Osteoblast (primary cell): ENCODE measurements at places on chromosomes 7 and 10. TPM values are rescaled to one million over a fixed set of nuclear protein-coding genes. Genes with fewer than 3 reads are reported as not detected.

Gene ADIRF
- 11.9 and 18.3 TPM in 2 replicates for total RNA-seq

Gene MRC1
- under 0.01 and 0.36 TPM in 2 replicates for total RNA-seq

Gene UNCX
- total RNA-seq = not detected in 2 replicates

Gene SFRP5
- not detected in 2 replicates for total RNA-seq

Gene NKX1-2
- not detected in 2 replicates for total RNA-seq

Gene TMEM184A
- under 0.01 TPM in 2 replicates for total RNA-seq

Gene ARHGAP12
- 68.4 and 76.0 TPM in 2 replicates for total RNA-seq

Gene MPLKIP
- 8.0 and 9.1 TPM in 2 replicates for total RNA-seq

Gene CDH23
- under 0.01 and 0.36 TPM in 2 replicates for total RNA-seq

Gene EVX1
- total RNA-seq = not detected in 2 replicates

Gene ANKRD2
- 0.29 and 0.72 TPM in 2 replicates for total RNA-seq

Gene GRB10
- 62.6 and 69.5 TPM in 2 replicates for total RNA-seq

Gene CC2D2B
- 0.36 and 0.88 TPM in 2 replicates for total RNA-seq

Gene CCDC186
- total RNA-seq = 17.0 and 18.0 TPM in 2 replicates

Gene PLXDC2
- 63.3 and 86.9 TPM in 2 replicates for total RNA-seq

Gene SHTN1
- 2.2 and 2.4 TPM in 2 replicates for total RNA-seq

Gene GIMAP6
- total RNA-seq = 0.36 TPM in 1 of 2 replicates, not detected in the other

Gene SPDYE16
- total RNA-seq = under 0.01 and 0.36 TPM in 2 replicates

Gene PTF1A
- not detected in 2 replicates for total RNA-seq

Gene WNT8B
- not detected in 2 replicates for total RNA-seq

Gene CDC14C
- total RNA-seq = 0.29 TPM in 1 of 2 replicates, not detected in the other

Gene VWA2
- under 0.01 TPM in 1 of 2 replicates, not detected in the other for total RNA-seq

Gene HELLS
- total RNA-seq = 5.8 and 9.4 TPM in 2 replicates

Gene AKR1C4
- total RNA-seq = not detected in 2 replicates

Gene TMEM229A
- not detected in 2 replicates for total RNA-seq

Gene SSC4D
- total RNA-seq = 0.88 and 1.1 TPM in 2 replicates

Gene GFRA1
- 76.0 and 76.6 TPM in 2 replicates for total RNA-seq

Gene LRRC17
- 12.3 and 14.4 TPM in 2 replicates for total RNA-seq

Gene NEUROG3
- total RNA-seq = not detected in 2 replicates

Gene C10orf62
- total RNA-seq = 0.29 and 0.36 TPM in 2 replicates

Gene PKD2L1
- not detected in 2 replicates for total RNA-seq

Gene ORC5
- 22.1 and 25.6 TPM in 2 replicates for total RNA-seq

Gene UFSP1
- 4.7 and 5.8 TPM in 2 replicates for total RNA-seq

Gene SPDYE11
- not detected in 2 replicates for total RNA-seq
